Activated CD4-positive, alpha-beta memory T cell treated with anti-CD3 and anti-CD28 coated beads for 36 hours (primary cell): ENCODE measurements at places on chromosomes 7 and 10. TPM values are rescaled to one million over a fixed set of nuclear protein-coding genes. Genes with fewer than 3 reads are reported as not detected.

DNA sequence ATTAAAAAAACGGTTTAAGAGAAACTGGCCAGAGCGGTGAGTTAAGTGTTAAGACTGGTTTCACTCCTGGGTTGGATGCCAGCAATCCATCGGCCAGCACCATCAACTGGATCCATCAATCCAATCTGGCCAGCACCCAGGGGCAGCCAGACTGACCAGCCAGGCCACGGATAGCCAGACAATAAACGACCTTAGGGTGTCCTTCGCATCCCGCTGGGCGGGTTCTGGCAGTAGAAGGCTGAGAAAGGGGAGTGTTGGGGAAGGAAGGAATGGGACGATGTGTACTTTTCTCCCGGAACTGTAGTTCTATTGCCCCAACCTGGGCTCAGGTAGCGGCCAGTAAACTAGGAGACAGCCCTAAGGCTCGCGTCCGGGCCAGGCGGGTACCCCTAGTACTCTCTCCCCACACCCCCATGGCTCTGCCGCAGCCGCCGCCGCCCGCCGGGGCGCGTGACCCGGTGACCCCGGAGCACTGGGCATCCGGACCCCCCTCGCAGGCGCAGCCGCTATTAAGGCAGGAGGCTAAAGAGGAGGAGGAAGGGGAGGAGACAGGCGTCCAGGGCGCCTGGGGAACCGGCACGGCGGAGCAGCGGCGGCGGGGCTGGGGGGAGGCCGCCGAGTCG is at the start of gene CASD1:
CASD1 (plus strand) TSS at position 546 of the 623 bp plus-strand sequence. CDS start 276 bp downstream, outside the sequence.
- DNase-seq = peak; percentile 65

DNA sequence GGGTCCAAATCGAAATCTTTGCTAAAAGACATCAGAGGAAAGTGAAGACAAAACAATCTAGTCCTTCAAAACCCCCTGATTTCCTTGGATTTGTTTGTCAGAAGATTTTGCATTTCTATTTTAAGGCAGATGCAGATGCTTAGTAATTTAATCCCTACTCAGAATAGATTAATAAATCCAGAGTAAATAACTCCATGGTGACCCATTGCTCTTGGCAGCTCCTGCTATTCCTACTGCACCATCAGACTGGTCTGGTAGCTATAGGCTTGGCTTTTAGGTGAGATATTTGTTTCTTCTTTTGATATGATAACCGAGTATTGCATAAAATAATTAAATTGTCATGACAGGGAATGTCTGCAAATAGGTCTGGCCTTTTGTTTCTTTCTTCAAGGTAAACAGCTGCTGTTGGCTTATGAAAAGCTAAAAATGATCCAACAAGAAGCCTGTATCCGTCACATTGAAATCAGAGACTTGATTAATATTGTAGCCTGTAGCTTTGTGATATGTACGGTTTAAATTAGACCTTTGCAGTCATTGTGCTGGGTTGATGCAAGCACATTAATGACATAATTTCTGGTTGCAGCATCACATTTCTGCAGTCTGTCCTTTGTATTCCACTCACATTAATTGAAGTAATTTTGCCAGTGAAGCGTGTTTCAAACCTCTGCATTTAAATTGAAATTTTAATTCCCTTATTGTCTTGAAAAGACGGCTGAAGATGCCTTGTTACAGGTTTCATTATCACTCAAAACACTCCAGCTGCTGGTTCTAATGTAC is 40.7 kb downstream of the EXOC4 start:
- no peak for DNase-seq

The TMEM26 gene
- total RNA-seq = not detected

The GLUD1 gene
- total RNA-seq = 174 TPM

- DNase-seq = no peak
Measured at GRCh38 chr7:26860361-26860760, 4.0 kb downstream of the SKAP2 start.

The LRRN3 gene
- total RNA-seq = 4.0 TPM

DNA sequence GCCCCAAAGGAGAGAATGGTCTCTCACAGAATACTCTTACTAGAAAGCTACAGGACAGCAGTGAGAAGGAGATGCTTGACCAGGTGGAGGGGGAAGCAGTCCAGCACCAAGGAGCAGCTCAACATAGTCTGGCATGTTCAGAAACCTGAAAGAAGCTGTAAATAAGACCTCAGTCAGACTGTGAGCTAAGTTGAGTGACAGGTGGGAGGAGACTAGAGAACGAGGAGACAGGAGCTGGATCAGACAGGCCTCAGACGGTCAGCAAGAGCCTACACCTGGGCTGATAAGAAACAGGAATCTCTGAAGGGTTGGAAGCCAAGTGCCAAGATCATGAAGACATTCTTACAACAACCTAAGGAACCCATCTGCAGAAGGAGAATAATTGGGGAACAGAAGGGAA is 54.5 kb downstream of the ELMO1 start:
- no peak for DNase-seq

DNA sequence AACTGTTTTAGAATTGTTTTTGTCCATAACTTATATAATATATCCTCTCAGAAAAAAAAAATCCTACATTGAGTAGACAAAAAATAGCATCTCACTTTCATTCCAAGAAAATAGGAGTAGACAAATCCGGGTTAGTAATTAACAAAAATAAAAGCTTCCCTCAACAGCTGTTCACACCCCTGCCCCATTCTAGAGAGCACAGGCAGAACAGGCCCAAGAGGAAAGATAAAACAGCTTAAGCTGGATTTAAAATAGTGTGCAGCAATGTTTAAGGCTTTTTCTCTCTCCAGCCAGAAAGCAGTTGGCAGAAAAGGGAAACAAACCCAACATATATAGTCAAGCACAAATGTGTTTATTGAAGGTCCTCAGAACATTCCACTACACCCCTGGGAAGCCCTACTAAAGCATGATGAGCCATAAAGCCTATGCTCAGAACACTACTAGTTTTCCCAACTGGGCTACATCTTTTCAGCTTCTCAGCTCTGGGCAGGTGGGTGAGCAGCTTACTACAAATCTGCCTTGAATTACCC is 189.9 kb downstream of the MTERF1 start:
- no peak for DNase-seq

GRCh38 chr10:43230909-43231522 is 35.8 kb downstream of the RASGEF1A start:
- peak; percentile 8 for DNase-seq

GRCh38 chr7:152074673-152075072 is 49.2 kb downstream of the GALNT11 start:
- DNase-seq = no peak

GRCh38 chr10:4121502-4122380 is 336.7 kb upstream of the KLF6 start:
- peak; percentile 38 for DNase-seq

- no peak for DNase-seq
Measured at GRCh38 chr10:70528741-70529362, 50.3 kb downstream of the PALD1 start.

DNA sequence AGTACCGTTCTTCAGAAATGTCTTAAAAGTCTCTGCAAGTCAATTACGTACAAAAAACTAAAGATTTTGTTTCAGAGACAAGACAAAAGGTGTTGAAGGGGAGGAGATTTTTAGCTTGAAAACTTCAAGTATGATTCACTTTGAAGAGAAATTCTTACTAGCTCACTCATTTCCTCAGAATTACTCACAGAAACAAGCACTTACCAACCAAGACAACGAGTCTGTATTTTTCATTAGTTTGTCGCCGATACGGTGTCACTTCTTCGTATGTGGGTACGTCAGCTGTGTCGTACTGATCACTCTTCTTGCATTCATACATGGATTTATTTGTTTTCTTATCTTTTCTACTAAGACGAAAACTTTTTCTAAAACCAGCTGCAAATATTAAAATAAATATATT is 90.6 kb upstream of the ODAD2 start:
- peak; percentile 18 for DNase-seq

- DNase-seq = no peak
Measured at GRCh38 chr10:9853405-9854355, 1164.0 kb upstream of the CELF2 start.

The KAZALD1 gene
- 1.3 TPM for total RNA-seq

- DNase-seq = peak; percentile 38
Measured at GRCh38 chr10:133292919-133293809, 15.5 kb downstream of the TUBGCP2 start.

DNA sequence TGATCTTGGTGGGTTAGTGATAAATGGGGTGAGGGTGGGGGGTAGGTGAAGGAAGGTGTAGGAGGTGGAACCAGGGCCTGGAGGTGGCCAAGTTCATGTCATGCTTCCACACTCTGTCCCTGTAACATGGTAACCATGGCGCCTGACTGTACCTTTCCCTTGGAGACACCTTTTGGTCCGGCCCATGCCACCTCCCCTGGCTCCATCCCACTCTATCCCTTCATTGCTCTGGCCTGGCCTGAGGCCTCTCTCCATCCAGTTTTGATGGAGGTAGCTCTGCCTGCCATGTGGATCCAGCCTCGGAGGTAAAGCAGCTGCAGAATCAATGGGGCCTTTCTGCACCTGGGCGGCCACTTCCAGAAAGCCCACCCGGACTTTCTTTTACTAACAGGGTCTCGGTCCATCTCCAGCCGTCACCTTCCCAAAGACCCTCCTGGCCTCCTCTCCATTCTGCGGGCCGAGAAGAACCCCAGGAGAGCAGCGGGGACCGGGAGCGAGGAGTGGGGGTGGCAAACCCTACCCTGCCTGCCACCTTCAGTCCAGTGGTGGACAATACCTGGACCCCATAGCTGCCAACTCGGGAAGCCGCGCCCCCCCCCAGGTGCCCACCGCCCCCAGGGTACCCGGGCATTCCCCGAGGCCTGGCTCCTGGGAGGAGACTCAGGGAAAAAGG is 504 bp upstream of the TRRAP start:
- DNase-seq = no peak

GRCh38 chr7:157460721-157461120 is 123.9 kb downstream of the DNAJB6 start:
- no peak for DNase-seq

The CACNA2D1 gene
- total RNA-seq = not detected

The PON3 gene
- total RNA-seq = not detected

The FKBP6 gene
- total RNA-seq = not detected
